Right lobe of liver (tissue), 6 donors: ENCODE measurements at places on chromosomes 13 and 19.

GRCh38 chr19:31718898-31719297 lies 369.7 kb upstream of the TSHZ3 start:
- no peak for DNase-seq

DNA sequence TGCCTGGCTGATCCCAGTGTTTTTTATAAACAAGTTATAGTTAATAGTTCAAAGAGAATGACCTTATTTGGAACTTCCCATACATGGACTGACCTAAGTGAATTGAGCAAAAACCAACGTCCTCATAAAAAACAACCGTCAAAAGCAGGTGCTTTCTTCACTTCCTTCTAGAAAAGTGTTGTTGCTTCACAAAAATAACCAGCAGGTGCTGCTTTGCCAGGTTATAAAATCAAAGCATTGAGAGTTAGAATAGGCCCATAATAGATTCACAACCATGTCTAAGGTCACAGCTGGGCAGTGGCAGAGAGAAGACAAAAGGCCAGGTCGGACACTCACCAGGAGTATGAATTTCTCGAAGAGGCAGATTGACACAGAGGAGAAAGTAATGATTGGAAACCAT lies 9.5 kb downstream of the RUBCNL start:
- no peak for DNase-seq

- peak; percentile 82 for DNase-seq
These were observed at the start of gene B3GNT8 for GRCh38 chr19:41426952-41427646. Gene B3GNT8 (minus strand): TSS chr19:41427374. CDS start chr19:41426778, 596 bp downstream.

DNA sequence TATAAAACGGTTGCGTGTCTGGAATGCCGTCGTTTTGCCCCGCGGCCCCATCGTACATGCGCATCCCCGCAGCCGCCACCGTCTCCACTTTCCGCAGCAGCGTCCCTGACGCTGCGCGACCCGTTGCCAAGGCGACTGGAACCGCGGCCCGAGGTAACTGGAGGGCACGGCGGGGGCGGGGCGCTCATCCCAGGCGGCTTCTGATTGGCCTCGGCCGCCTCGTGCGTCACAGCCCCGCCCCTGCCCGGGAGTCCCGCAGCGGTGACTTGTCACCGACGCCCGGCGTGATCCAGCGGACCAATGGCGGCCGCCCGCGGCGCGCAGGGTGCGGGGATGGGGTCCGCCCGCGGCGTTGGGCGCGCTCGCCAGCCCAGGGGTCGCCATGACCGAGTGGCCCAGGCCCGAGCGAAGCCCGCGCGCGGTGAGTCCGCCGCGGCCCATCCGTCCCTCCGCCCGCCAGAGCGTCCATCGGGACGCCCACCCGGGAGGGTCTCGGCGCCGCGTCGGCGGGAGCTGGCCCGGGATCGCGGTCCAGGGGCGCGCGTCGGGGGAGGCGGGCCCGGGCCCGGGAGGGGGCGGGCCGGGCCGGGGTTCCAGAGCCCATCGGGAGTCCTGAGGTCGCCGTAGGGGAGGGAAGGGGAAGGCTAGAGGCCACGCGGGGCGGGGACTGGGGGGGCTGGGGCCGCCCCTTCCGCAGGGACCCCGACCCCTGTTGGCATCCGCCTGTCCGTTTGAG lies at the start of gene ZSCAN1:
Gene ZSCAN1 (plus strand): TSS at position 285 of the 736 bp plus-strand sequence. CDS start 3,812 bp downstream, outside the sequence.
- peak; percentile 84 for DNase-seq

DNA sequence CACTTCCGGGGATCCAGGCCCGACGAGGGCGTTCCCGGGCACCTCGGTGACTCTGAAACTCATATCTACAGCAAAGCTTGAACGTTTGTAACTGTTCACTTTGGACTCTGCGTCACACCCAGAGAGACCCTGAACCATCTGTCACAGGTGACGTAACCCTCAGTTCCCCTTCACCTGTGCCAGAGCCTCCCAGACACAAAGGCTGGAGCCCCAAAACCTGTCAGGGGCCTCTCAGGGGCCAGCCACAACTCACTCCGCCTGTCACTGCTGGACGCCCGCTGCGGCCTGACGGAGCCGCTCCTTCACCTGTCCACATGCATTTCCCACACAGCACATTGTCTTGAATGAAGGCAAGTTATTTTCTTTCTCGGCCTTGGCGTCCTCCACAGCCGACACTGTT lies 8.0 kb downstream of the RASA3 start:
- DNase-seq = peak; percentile 11

GRCh38 chr13:30406779-30407416 lies 15.4 kb upstream of the UBE2L5 start:
- DNase-seq = no peak

GRCh38 chr19:16594681-16595091 lies 22.5 kb upstream of the SLC35E1 start:
- DNase-seq = no peak

DNA sequence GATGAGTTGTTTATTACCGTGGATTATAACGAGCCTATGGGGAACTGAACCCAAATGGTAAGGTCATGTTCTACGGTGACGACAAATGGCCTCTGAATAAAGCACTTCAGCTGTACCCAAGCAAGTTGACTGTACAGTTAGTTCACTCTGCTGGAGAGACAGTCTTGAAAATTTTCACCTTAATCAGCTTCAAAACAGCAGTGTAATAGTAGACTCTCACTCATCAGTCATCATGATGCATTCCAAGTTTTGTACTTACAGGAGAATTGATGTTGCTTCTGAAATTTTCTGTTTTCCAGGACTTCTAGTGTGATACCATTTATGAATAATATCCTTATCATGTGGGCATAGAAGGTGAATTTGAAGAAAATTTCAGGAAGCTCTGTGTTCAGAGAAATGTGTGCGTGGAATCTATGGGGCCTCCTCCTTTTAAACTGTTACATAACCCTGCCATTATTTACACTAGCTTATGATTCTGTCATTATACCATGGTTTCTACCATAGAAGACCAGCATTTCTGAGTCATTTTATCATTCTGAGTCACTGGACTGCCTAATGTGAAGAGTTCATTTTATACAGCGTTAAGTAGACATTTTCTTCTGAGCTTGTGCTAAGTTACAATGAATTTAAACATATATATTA lies 96.9 kb downstream of the WDFY2 start:
- DNase-seq = no peak

- no peak for DNase-seq
These were observed 254.3 kb upstream of the SLITRK1 start for GRCh38 chr13:84136582-84136981.
